HCT116 (cell line): ENCODE measurements at places on chromosomes 16 and 17. TPM values are rescaled to one million over a fixed set of nuclear protein-coding genes. Genes with fewer than 3 reads are reported as not detected.

CLEC18B gene
- 2.1 TPM for total RNA-seq

TM4SF5 gene
- not detected for total RNA-seq

CHRNE gene
- total RNA-seq = 0.30 TPM

PLLP gene
- 3.1 TPM for total RNA-seq

HYDIN gene
- total RNA-seq = not detected

BAIAP3 gene
- total RNA-seq = 44.7 TPM

MAPT gene
- 37.5 TPM for total RNA-seq

DNA sequence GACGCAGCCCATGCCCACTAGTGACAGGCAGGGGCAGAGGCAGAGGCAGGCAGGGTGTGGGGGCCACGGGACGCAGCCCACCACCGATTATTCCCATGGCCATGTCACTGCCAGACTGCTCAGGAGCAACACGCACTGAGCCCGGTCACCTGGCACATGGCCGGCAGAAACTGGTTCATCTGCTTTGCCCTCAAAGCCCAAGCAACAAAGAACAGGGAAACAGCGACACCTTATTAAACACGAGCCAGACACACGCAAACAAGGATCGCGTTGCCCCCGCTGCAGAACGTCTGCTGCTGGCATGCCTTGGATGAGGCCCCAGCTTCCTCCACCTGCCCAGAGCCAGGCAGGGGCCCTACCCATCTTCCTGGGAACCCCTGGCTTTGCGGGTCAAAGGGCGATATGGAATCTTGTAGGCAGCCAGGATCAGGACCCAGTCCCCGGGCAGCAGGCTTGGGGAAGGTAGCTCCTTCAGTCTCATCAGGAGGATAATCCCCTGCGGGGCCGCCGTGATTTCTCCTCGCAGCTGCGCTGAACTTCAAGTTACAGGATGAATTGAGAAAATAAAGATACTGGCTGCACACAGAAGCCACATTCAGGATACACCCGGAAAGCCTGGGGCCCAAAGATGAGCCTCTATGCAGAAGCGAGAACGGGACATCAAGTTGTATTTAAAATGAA is 4.8 kb downstream of the TBC1D16 start:
- no peak for DNase-seq

DNA sequence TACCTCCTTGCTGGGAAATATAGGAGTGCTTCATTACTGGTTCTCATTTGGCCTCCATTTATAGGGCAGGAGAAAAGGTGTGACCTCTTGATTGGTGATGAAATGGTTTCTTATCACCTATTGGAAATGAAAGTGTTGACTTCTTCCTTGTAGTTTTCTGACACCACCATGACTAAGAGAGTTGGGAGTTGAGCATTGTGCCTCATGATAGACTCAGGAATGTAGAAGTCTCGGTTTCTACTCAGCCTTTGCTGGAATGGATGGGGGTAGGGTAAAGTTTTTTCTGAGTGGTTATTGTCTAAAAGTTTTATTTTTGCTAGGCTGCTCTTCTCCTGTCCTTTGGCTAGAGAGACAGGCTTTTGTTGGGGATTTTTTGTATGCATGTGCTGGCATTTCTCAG is 117.4 kb downstream of the PHKB start:
- no peak for DNase-seq

DNA sequence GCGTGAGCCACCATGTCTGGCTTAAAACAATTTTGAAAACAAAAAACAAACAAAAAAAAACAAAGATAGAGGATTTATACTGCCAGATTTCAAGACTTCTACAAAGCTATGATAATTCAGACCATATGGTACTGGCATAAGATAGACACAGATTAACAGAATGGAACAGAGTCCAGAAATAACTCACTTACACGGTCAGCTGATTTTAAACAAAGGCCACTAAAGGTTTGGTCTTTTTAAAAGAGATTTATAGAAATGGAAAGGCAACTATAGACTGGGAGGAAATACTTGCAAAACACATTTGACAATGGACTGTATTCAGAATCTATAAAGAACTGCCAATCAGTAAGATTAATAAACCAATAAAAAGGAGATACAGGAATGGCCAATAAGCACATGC is 48.6 kb upstream of the MNT start:
- DNase-seq = no peak

DNA sequence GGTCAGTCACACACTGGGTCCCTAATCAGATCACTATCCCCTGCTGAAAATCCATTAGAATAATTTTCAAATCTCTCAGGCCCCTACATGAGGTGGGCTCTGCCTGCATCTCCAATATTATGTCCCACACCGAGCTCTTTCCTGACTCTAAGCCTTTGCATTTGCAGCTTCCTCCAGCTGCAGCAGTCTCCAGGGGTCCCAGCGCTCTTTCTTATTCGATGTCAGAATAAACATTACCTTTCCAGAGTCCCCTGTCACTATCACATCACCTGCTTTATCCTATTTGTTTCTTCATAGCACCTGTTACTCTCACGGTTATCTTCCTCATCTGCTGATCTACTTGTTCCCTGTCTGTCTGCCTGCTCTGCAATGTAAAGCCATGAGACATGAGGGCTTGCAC is 57.3 kb upstream of the MON1B start:
- DNase-seq = no peak

DNA sequence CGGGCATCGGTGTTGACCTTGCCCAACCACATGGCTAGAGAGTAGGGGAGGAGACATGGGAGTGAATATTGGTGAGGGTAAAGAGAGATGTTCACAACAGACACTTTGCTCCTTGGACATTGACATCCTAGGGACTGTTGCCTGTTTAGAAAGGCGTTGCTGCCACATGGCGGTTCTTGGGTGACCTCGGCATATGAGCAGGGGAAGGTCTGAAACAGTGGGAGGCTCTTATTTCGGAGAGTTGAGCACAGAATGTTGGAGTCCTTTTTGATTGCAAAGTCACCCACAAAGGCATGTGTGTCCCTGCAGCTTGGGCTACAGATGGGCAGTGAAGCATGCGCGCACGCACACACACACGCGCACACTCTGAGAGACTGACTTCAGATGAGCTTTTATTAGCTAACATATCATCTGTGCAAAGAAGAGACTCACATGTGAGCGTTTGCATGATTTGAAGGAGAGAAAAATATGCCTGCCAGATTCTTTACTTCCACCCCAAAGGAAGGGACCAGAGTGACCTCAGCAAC is 104.4 kb downstream of the SHISA9 start:
- DNase-seq = no peak

GRCh38 chr17:7523033-7523432 is 25.8 kb upstream of the TNFSF12 start:
- DNase-seq = peak; percentile 8

DNA sequence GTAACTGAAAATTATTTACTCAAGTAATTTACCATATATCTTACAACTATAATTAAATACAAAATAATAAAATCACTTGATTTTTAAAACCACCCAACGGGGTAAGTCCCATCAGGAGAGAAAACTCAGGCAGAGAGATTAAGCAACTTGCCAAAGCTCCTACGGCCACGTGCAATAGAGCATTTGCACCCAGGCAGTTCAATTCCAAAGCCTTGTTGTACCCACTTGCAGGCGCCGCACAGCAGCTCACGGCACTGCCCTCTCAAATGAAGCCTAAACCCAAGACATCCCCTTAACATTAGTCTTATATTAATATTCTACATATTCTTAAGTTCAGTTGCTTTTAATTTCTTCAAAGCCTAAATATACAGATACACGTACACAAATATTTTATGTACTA is 75.7 kb downstream of the SPAG9 start:
- DNase-seq = no peak

DNA sequence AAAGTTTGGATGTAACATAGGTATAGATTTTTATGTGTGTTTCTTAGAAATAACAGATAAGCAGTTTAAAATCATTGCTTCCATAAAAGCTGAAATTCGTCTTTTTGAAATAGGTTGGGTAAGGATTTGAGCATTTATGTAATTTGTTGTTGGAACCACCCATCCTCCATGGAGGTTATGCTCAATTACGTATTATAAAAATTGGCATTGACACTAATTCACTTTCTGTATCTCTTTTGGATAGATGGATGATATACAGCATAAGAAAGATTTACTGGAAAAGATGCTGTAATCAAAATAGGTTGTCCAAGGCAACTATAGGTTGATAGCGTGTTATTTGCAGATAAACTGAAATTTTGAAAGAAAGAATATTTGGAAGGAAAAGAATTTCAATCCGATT is 105.5 kb downstream of the PRKCA start:
- no peak for DNase-seq

- no peak for DNase-seq
Measured at GRCh38 chr16:14958323-14958600, 16.6 kb upstream of the PDXDC1 start.

DNA sequence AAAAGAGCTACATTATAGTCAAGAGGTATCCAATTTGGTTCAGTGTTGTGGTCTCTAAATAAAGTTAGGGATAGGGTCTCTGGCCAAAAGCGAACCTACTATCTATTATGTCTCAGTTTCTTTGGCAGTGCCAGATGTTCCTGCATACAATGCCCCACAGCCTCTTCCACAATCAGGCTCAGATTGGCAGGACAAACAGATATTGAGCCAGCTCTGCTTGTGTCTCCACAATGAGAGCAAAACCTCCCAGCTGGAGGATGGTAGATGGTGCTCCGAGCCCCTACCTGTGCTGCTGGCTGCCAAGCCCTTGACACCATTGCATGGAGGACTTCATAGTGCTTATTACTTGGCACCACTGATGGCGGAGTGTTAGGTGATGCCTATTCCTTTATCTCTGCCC is 19.7 kb downstream of the PHAF1 start:
- no peak for DNase-seq
